ENCODE measurements at places on chromosomes 6 and 20.
A peak's percentile ranks its signal among the peaks of the same experiment; 100 is the strongest.

DNA sequence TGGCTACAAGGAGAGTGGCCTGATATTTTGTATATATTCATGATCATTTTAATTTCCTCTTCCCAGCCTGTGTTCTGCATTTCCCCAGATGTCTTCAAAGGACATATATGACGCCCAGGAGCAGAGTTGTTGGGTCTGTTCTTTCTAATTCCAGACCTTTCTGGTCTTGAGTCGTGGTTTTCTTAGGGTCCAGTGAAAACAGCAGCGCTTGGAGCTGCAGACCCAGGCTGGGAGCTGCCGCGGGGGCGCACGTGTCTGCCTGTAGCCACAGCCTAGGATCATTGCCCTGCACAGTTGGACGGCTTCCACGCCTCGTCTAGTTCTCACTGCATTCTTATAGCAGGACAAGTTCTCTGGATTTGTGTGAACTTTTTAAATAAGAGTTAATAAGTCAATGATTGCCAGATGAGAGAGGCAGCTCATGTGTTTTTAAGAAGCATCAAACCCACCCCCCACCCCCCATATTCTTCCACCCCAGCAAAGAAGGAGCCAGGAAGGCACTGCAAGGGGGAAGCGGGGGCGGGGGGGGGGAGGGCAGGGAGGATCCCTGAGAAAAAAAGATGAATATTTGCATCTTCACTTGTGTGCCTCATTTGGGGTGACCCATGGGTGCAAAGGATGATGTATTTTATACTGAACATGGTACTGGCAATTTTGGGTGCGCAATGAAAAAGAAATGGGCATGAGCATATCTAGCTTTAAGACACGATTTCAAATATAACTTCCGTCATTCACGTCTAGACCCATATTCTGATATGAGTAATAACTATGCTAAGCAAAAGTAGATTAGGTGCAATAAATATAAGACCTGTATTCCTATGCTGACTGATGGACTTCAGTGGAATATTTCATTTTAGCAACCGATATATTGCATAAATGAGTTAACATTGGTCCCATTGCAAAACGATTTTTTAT is 160.0 kb downstream of the TBXT start:
- peaks cover 36% of the 10 kb centered on the region for H3K4me1 ChIP-seq
- peaks cover 81% of the 10 kb centered on the region for H3K27me3 ChIP-seq
- no peak overlapping the region for H3K27ac ChIP-seq
- DNase-seq, result peak; percentile 58

DNA sequence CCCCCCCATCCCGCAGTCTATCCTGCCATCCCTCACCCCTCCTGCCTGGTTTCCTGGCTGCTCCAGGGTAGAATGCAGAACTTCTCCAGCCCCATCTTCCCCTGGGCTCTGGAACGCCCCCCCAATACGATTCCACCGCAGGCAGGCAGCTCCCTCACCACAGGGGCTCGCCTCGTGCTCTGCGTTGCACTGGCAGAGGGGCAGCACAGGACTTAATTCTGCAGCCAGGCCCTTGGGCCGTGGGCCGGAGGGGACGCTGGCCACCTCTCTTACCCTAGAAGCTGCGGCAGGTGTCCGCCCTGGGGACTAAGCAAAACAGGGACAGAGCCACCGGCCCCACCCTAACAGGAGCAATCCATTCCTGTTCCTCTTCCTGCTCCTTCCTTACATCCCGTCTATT is 263.9 kb downstream of the CDH4 start:
- no peak for DNase-seq
- H3K4me1 ChIP-seq, result peaks cover 14% of the 10 kb centered on the region
- H3K36me3 ChIP-seq, result no peaks in the 10 kb centered on the region
- H3K27me3 ChIP-seq, result no peaks in the 10 kb centered on the region
- H3K4me3 ChIP-seq, result no peak overlapping the region
- no peak overlapping the region for H3K27ac ChIP-seq

DNA sequence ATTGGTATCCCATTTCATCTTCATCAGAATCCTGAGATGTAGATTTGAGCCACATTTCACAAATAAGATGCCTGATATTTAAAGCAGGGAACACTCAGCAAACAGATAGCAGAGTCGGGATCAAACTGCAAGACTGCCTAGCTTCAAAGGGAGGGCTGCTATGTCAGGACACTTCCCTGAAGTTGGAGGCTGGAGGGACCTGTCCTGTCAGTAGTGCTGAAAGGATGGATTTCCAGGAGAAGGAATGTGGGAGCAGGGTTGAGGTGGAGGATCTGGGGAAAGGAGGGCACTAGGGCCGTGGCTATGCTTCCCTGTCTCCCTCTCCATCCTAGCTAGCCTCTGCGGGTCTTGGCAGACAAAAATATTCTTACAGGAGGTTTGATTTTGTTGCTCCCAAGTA is 32.2 kb downstream of the COX4I2 start:
- no peak overlapping the region for H3K4me3 ChIP-seq
- no peaks in the 10 kb centered on the region for H3K36me3 ChIP-seq
- no peak overlapping the region for H3K27ac ChIP-seq
- H3K4me1 ChIP-seq, result peaks cover 11% of the 10 kb centered on the region
- DNase-seq, result peak; percentile 36

DNA sequence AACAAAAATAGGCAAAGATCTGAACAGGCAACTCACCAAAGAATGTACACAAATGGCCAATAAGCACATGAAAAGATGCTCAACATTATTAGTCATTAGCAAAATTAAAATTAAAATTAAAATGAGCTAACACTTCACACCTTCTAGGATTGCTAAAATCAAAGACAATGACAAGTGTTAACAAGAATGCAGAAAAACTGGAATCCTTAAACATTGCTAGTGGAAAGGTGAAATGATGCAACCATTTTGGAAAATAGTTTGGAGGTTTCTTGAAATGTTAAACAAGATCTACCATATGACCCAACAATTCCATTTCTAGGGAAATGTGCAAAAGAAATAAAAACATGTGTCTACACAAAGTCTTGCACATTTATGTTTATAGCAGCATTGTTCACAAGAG is 75.5 kb upstream of the DST start:
- no peak overlapping the region for H3K27ac ChIP-seq
- peaks cover 27% of the 10 kb centered on the region for H3K4me1 ChIP-seq
- H3K27me3 ChIP-seq, result no peaks in the 10 kb centered on the region
- H3K4me3 ChIP-seq, result no peak overlapping the region

GRCh38 chr6:130148181-130148580 is 74.6 kb downstream of the SAMD3 start:
- H3K4me1 ChIP-seq, result peaks cover 6% of the 10 kb centered on the region
- H3K4me3 ChIP-seq, result no peak overlapping the region
- no peaks in the 10 kb centered on the region for H3K27me3 ChIP-seq
- H3K27ac ChIP-seq, result no peak overlapping the region
- no peaks in the 10 kb centered on the region for H3K36me3 ChIP-seq
- no peak for DNase-seq

- H3K27ac ChIP-seq, result no peak overlapping the region
- H3K4me1 ChIP-seq, result no peaks in the 10 kb centered on the region
- no peak overlapping the region for H3K4me3 ChIP-seq
- DNase-seq, result no peak
These were observed 23.3 kb upstream of the SIRPA start for GRCh38 chr20:1871807-1872458.

DNA sequence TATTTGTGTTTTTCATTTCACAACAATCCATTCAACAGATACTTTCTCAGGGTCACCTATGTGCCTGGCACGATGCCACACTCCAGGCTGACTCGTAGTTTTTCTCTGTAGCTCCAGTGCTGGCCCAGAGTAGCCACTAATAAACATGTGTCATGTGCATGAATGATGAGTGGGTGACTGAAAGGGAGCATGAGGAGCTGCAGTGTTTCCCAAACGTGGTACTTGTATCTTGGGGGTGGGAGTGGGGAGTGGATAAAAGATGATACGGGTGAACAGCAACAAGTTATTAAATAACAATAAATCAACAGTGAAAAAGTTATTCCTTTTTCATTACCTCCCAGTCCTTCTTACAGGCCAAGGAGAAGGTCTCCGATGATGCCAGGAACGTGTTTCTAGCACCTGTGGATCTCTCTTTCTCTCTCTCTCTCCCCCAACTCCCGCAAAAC is 17.1 kb downstream of the SRXN1 start:
- DNase-seq, result no peak
- no peaks in the 10 kb centered on the region for H3K36me3 ChIP-seq
- no peak overlapping the region for H3K27ac ChIP-seq
- no peaks in the 10 kb centered on the region for H3K27me3 ChIP-seq
- peaks cover 17% of the 10 kb centered on the region for H3K4me1 ChIP-seq

- no peak overlapping the region for H3K4me3 ChIP-seq
- H3K4me1 ChIP-seq, result peaks cover 22% of the 10 kb centered on the region
- no peak overlapping the region for H3K27ac ChIP-seq
- DNase-seq, result no peak
These were observed 21.7 kb upstream of the FYN start for GRCh38 chr6:111894951-111895350.

DNA sequence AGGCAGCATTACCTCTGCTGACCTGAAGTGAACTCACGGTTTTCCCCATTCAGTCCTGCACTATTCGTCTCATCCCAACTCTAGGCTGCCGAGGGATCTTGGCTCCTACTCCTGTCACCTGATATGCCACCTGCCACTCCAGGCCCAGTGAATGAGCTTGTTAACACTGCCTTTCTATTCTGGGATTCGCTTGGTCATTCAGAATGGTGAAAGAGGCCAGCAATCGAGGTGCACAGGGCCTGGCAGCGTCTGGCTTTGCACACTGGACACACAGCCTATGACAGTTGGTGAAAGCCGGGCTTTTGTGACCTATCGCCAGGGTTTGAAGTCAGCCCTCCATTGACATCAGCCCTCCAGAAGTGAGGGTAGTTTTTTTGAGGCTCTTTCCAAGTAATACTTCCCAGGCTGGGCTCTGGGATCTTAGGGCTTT is 59.3 kb upstream of the MYL9 start:
- H3K36me3 ChIP-seq, result no peaks in the 10 kb centered on the region
- H3K27me3 ChIP-seq, result no peaks in the 10 kb centered on the region
- no peaks in the 10 kb centered on the region for H3K4me1 ChIP-seq
- H3K4me3 ChIP-seq, result no peak overlapping the region
- no peak for DNase-seq

DNA sequence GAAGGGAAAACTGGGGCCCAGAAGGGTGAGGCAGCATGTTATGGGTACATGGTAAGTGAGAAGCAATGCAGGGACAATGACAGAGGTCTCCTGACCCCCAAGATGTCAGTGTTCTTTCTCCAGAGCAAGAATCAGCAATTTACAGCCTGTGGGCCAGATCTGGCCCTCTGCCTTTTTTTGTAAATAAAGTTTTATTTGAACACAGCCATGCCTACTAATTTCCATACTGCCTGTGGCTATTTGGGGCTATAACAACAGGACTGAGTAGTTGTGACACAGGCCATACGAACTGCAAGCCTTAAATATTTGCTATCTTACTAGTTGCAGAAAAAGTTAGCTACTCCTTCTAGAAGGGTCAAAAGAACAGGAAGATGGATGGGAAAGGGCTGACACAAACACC is 52.5 kb downstream of the PTPRT start:
- no peaks in the 10 kb centered on the region for H3K4me1 ChIP-seq
- H3K27ac ChIP-seq, result no peak overlapping the region
- H3K27me3 ChIP-seq, result no peaks in the 10 kb centered on the region
- DNase-seq, result no peak

DNA sequence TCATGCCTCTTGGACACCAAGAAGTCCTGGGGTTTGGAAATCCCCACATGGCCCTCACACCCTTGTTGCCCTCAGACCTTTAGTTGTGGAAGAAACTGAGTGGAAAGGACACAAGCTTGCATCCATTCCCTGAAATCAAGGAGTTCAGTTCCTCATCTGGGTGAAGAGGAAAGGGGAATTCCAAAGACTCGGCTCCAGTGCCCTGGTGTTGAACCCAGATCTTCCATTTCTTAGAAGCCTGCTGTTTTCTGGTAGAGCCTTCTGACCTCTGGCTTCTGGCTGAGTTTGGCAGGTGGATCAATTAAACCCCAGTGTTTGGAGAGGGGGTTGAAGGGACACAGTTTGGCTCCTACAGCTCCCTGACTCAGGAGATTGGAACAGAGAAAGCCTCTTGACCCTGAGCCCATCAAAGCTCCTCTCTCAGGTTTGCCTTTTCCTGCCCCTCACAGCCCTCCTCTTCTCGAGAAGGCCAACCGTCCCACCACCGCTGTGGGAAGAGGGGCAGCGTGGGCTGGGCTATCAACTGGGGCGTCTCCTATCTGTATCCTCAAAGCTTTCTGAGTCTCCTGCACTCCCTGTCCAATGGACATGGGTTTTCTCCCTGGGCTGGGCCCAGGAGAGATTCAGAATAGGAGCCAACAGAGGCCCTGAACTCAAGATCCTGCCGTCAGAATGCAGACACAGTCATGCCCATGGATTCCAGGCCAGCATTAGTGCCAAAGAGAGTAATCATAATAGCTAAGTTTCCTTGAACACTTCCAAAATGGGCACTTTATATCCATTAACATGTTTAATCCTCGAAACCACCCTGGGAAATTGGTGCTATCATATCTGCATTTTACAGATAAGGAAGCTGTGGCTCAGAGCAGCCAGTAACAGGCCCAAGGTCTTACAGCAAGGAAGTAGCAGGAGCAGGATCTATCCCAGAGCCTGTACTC is 146.2 kb downstream of the VEGFA start:
- H3K36me3 ChIP-seq, result no peaks in the 10 kb centered on the region
- H3K27me3 ChIP-seq, result no peaks in the 10 kb centered on the region
- no peak for DNase-seq
- no peak overlapping the region for H3K27ac ChIP-seq

DNA sequence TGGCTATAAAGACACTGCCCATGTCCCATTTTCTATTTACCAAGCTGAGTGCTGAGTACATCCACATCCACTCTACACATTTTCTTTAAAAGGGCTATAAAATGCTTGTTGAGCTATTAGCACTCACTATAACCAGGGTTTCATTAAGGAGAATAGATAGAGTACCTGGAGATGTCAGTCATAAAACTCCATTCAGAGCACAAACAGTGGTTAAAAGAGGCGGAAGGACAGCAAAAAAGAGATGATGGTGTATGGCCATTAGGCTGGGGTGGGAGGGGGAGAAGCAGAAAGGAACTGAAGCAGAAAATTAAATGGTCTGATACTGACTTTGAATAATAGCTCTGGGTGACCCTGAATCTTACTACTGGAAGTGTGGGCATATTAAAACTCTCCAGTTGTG is 609.9 kb upstream of the MAP3K7 start:
- H3K4me3 ChIP-seq, result no peak overlapping the region
- no peaks in the 10 kb centered on the region for H3K4me1 ChIP-seq
- H3K36me3 ChIP-seq, result no peaks in the 10 kb centered on the region
- H3K27ac ChIP-seq, result no peak overlapping the region
- DNase-seq, result no peak
